T-cell (primary cell): ENCODE measurements at places on chromosomes 12 and 14. TPM values are rescaled to one million over a fixed set of nuclear protein-coding genes. Genes with fewer than 3 reads are reported as not detected.
A peak's percentile ranks its signal among the peaks of the same experiment; 100 is the strongest.

DNA sequence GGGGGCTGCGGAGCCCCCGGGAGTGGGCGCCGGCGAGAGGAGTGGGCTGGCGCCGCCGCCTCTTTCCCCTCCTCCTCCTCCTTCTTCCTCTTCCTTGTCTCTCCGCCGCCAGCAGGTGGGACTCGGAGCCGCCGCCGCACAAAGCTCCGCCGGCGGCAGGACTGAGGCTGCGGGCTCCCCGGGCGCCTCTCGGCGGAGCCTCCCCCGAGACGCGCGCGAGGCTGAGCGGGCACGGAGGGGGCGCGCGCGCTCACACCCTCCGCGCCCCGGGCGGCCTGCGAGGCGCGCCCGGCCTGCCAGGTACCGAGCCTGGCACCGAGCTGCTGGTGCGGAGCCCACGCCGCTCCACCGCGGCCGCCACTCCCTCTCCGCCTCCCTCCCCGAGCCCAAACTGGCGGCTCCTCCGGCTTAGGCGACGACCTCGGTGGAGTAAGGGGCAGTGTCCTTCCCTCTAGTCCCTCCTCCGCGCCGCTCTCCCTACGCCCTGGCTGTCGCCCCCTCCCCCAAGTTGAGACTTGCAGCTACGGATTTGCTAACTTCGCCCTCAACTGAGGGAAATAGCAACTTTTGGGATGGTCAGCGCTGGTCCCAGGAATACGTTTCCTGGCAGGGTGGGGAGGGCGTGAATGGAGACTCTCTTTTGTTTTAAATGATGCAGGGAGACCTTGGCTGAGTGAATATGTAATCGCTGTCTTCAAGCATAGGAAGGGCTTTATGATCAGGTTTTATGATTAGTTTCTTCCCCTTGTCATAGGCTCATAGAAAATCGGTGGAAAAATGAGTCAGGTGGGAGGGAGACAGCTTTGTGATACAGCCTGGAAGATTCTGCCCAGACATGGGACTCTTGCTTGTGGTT, 199.5 kb upstream of the CAND1 start:
- H3K4me3 ChIP-seq, result peak overlapping the region; percentile 74
- DNase-seq, result peak; percentile 20
- no peaks in the 10 kb centered on the region for H3K36me3 ChIP-seq

The PPP1R3E gene
- 72.6 TPM for total RNA-seq

GRCh38 chr12:126727218-126728075, 1539.5 kb upstream of the TMEM132C start:
- no peak for DNase-seq
- no peaks in the 10 kb centered on the region for H3K36me3 ChIP-seq
- no peak overlapping the region for H3K27ac ChIP-seq
- H3K27me3 ChIP-seq, result peaks cover 39% of the 10 kb centered on the region

- H3K27ac ChIP-seq, result peak overlapping the region; percentile 75
- peak overlapping the region; percentile 80 for H3K4me3 ChIP-seq
- H3K36me3 ChIP-seq, result no peaks in the 10 kb centered on the region
- H3K4me1 ChIP-seq, result peaks cover 61% of the 10 kb centered on the region
- no peak for DNase-seq
- H3K27me3 ChIP-seq, result no peaks in the 10 kb centered on the region
These were observed 749 bp downstream of the GALNT6 start for GRCh38 chr12:51390457-51390856.

- no peaks in the 10 kb centered on the region for H3K4me1 ChIP-seq
- no peaks in the 10 kb centered on the region for H3K27me3 ChIP-seq
- H3K27ac ChIP-seq, result no peak overlapping the region
- H3K36me3 ChIP-seq, result no peaks in the 10 kb centered on the region
These were observed 178.6 kb upstream of the EEA1 start for GRCh38 chr12:93107514-93108312.

DNA sequence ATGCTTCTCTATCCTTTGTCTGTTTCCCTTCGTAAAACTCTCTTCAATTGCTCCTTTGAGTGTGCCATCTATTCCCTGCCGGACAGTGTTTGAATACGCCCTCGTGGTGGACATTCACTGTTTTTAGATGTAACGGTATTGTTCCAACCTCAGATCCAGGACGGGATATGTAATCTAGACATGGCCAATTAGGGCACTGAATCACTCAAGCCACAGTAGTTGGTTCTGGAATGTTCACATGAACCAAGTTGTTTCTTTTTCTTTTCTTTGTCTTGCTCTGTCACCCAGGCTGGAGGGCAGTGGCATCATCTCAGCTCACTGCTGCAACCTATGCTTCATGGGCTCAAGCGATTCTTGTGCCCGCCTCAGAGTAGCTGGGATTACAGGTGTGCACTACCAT, 204.2 kb upstream of the PLXNC1 start:
- no peak overlapping the region for H3K27ac ChIP-seq
- no peaks in the 10 kb centered on the region for H3K36me3 ChIP-seq
- no peak overlapping the region for H3K4me3 ChIP-seq
- no peak for DNase-seq
- no peaks in the 10 kb centered on the region for H3K27me3 ChIP-seq

- H3K36me3 ChIP-seq, result peaks cover 2% of the 10 kb centered on the region
- H3K4me1 ChIP-seq, result peaks cover 15% of the 10 kb centered on the region
- H3K4me3 ChIP-seq, result no peak overlapping the region
- DNase-seq, result no peak
These were observed 53.3 kb downstream of the PITPNM2 start for GRCh38 chr12:123097561-123098084.

DNA sequence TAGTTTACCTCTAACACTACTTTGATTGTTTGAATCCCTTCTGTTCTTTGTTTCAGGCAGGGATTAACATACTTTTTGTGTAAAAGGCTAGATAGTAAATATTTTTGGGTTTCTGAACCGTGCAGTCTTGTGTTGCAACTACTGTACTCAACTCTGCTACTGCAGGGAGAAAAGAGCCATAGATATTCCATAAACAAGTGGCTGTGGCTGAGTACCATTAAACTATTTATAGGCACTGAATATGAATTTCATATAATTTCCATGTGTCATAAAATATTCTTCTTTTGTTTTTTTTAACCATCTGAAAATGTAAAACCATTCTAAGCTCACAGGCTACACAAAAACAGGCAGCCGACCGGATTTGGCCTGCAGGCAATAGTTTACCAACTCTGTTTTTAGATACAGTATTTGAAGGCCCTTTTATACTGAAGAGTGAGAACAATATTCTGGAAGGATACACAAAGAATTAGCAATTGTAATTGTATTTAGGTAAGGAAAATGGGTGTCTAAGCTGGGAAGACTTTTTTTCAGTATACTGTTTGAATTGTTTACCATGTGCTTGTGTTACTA, 15.7 kb downstream of the NR1H4 start:
- H3K36me3 ChIP-seq, result no peaks in the 10 kb centered on the region
- H3K27me3 ChIP-seq, result no peaks in the 10 kb centered on the region
- DNase-seq, result no peak
- H3K4me3 ChIP-seq, result no peak overlapping the region
- H3K4me1 ChIP-seq, result no peaks in the 10 kb centered on the region

The RIMKLB gene
- total RNA-seq, result 25.1 TPM

GRCh38 chr14:85234156-85235025, 295.6 kb upstream of the FLRT2 start:
- no peaks in the 10 kb centered on the region for H3K27me3 ChIP-seq
- no peaks in the 10 kb centered on the region for H3K4me1 ChIP-seq
- no peak overlapping the region for H3K27ac ChIP-seq
- H3K36me3 ChIP-seq, result no peaks in the 10 kb centered on the region
- DNase-seq, result no peak

The MGP gene
- total RNA-seq, result 2.1 TPM

GRCh38 chr14:103205541-103205906, 82.3 kb downstream of the TNFAIP2 start:
- H3K36me3 ChIP-seq, result no peaks in the 10 kb centered on the region
- peaks cover 11% of the 10 kb centered on the region for H3K27me3 ChIP-seq
- no peaks in the 10 kb centered on the region for H3K4me1 ChIP-seq
- DNase-seq, result no peak
- no peak overlapping the region for H3K4me3 ChIP-seq

The PUS7L gene
- 24.9 TPM for total RNA-seq

DNA sequence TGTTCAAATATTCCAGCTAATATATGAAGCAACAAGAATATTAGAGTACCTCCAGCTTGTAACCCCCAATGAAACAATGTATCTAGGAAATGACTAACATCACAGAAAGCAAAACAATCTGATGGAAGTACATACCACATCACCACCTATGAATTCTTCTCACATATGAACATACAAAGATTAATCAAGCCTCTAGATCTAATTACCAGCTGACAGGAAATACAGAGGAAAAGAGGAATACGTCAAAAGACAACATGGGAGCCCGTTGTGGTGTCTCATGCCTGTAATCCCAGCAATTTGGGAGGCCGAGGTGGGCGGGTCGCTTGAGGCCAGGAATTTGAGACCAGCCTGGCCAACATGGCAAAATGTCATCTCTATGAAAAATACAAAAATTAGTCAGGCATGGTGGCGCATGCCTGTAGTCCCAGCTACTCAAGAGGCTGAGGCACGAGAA, 7.5 kb downstream of the NEDD8 start:
- no peak for DNase-seq
- H3K4me3 ChIP-seq, result no peak overlapping the region
- H3K36me3 ChIP-seq, result peaks cover 5% of the 10 kb centered on the region
- H3K27me3 ChIP-seq, result no peaks in the 10 kb centered on the region
- H3K4me1 ChIP-seq, result peaks cover 7% of the 10 kb centered on the region
- no peak overlapping the region for H3K27ac ChIP-seq

The PDZRN4 gene
- total RNA-seq, result not detected

The GLIPR1L1 gene
- total RNA-seq, result not detected
